ENCODE measurements at places on chromosomes 13 and 19.

GRCh38 chr19:41031916-41032315, 40.8 kb downstream of the CYP2B6 start:
- no peak for DNase-seq

- peak; percentile 88 for DNase-seq
These were observed 303.4 kb downstream of the SPRY2 start for GRCh38 chr13:80037505-80037888.

DNA sequence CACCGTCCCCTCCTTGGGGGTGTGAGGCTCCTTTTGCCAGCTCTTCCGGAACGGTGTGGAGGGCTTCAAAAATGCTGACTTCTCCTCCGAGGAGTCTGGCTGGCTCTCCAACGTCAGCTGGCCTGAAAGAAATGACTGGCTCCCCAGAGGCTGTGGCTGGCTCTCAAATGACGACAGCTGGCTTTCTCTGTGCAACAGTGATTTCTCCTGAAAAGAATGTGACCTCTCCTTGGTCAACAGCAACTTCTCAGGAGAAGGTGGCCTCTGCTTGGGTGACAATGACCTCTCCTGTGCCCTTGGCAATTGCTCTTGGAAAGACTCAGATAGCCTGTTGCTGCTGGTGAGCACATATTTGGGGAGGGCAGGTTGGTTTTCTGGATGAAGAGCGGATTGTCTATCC, 29.2 kb downstream of the ONECUT3 start:
- DNase-seq = no peak

DNA sequence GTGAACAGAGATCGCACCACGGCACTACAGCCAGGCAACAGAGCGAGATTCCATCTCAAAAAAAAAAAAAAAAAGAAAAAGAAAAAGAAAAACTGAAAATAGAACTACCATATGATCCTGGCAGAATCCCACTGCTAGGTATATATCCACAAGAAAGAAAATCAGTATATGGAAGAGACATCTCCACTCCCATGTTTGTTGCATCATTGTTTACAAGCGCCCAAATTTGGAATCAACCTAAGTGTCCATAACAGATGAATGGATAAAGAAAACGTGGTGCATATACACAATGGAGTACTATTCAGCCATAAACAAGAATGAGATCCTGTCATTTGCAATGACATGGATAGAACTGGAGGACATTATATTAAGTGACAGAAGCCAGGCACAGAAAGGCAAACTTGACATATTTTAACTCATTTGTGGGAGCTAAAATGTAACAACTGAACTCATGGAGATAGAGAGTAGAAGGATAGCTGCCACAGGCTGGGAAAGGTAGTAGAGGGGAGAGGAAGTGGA, 26.1 kb downstream of the DYRK1B start:
- no peak for DNase-seq

- DNase-seq = no peak
These were observed 33.9 kb upstream of the CSNK1A1L start for GRCh38 chr13:37139356-37139755.

- DNase-seq = peak; percentile 54
These were observed 2.1 kb downstream of the CEBPA start for GRCh38 chr19:33300009-33300893.
